Smooth muscle cell of the pulmonary artery (primary cell): ENCODE measurements at places on chromosomes 3 and 15. TPM values are rescaled to one million over a fixed set of nuclear protein-coding genes. Genes with fewer than 3 reads are reported as not detected.

Gene CHRNA7
- 0.43 and 1.2 TPM in 2 replicates for total RNA-seq

Gene GPR160
- 0.13 and 0.26 TPM in 2 replicates for total RNA-seq

Gene PLCH1
- under 0.01 and 0.03 TPM in 2 replicates for total RNA-seq

Gene RPL29
- total RNA-seq, result 590 and 640 TPM in 2 replicates

Gene PLA2G4D
- under 0.01 TPM in 1 of 2 replicates, not detected in the other for total RNA-seq

Gene ZNF502
- 3.8 and 3.9 TPM in 2 replicates for total RNA-seq

Gene EIF4G1
- 496 and 598 TPM in 2 replicates for total RNA-seq

Gene TRIM59
- total RNA-seq, result 7.9 and 18.7 TPM in 2 replicates

Gene KNSTRN
- 14.0 and 20.7 TPM in 2 replicates for total RNA-seq

Gene FBXO40
- total RNA-seq, result not detected in 2 replicates

Gene ZNF620
- 0.83 and 2.0 TPM in 2 replicates for total RNA-seq

Gene LRRC2
- total RNA-seq, result 0.36 and 1.5 TPM in 2 replicates

Gene TTLL13
- 0.07 TPM in 1 of 2 replicates, not detected in the other for total RNA-seq

Gene UROC1
- not detected in 2 replicates for total RNA-seq

Gene BFSP2
- not detected in 2 replicates for total RNA-seq

Gene SNTN
- total RNA-seq, result not detected in 2 replicates

Gene APPL1
- total RNA-seq, result 49.1 and 57.5 TPM in 2 replicates

Gene ACKR4
- total RNA-seq, result 19.7 and 24.0 TPM in 2 replicates

Gene ZNF710
- 8.5 and 10.3 TPM in 2 replicates for total RNA-seq

Gene THSD4
- total RNA-seq, result 56.2 and 120 TPM in 2 replicates

Gene CCDC54
- total RNA-seq, result not detected in 2 replicates

Gene CELSR3
- total RNA-seq, result 0.91 and 2.9 TPM in 2 replicates

Gene COL7A1
- 32.6 and 40.7 TPM in 2 replicates for total RNA-seq

Gene GOLGA8K
- total RNA-seq, result 0.36 and 0.46 TPM in 2 replicates

Gene SLC6A1
- 0.10 and 0.13 TPM in 2 replicates for total RNA-seq

Gene KCNMB2
- total RNA-seq, result not detected in 2 replicates

Gene SERPINI1
- 4.3 and 7.6 TPM in 2 replicates for total RNA-seq

Gene SPINK8
- total RNA-seq, result not detected in 2 replicates

Gene CCDC71
- 14.1 and 18.4 TPM in 2 replicates for total RNA-seq

Gene TPRG1
- 0.40 and 0.52 TPM in 2 replicates for total RNA-seq

Gene HMCES
- total RNA-seq, result 18.1 and 19.0 TPM in 2 replicates

Gene SEMA3G
- total RNA-seq, result 0.03 and 0.13 TPM in 2 replicates

Gene TARS3
- 11.8 and 12.2 TPM in 2 replicates for total RNA-seq

Gene SERPINI2
- total RNA-seq, result not detected in 2 replicates

Gene ACTR8
- 33.2 and 37.2 TPM in 2 replicates for total RNA-seq

Gene PTX3
- 1,136 and 1,240 TPM in 2 replicates for total RNA-seq

Gene GP5
- 0.33 and 0.69 TPM in 2 replicates for total RNA-seq

Gene TRIM71
- not detected in 2 replicates for total RNA-seq

Gene SLC28A1
- 0.10 TPM in 1 of 2 replicates, not detected in the other for total RNA-seq

Gene CYP19A1
- total RNA-seq, result 0.23 and 0.72 TPM in 2 replicates

Gene CHRM5
- total RNA-seq, result 0.07 TPM in 1 of 2 replicates, not detected in the other

Gene DCLK3
- total RNA-seq, result 0.10 and 0.59 TPM in 2 replicates

Gene RLBP1
- total RNA-seq, result not detected in 2 replicates
